ENCODE measurements at places on chromosomes 5 and 9.

- no peak for DNase-seq
These were observed 23.6 kb upstream of the RAB14 start for GRCh38 chr9:121225240-121225639.

DNA sequence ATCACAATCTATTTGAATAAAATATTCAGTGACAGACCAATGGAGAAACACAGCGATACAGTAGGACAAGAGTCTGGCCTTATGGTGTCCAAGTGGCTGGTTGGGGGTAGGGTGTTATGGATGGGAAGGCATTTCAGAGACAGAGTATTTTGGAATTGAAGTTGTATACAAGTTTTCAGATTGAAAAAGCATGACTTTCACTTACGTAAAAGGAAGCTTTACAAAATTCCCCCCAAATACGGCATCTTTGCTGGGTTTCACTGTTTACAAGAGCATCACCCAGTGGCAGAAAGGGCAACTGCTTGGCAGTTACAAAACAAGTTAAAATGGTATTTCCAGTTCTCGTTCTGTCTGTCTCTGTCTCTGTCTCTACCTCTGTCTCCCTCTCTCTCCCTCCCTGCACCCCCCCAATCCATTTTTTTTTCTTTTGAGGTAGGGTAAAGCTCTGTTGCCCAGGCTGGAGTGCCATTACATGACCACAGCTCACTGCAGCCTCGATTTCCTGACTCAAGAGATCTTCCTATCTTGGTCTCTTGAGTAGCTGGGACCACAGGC is 86.2 kb downstream of the PTPN3 start:
- peak; percentile 59 for DNase-seq

GRCh38 chr5:131609774-131610173 is 25.3 kb downstream of the RAPGEF6 start:
- peak; percentile 71 for DNase-seq

GRCh38 chr9:97936998-97937397 is 974 bp downstream of the HEMGN start:
- DNase-seq = no peak
